ENCODE measurements at places on chromosomes 6 and 20.

DNA sequence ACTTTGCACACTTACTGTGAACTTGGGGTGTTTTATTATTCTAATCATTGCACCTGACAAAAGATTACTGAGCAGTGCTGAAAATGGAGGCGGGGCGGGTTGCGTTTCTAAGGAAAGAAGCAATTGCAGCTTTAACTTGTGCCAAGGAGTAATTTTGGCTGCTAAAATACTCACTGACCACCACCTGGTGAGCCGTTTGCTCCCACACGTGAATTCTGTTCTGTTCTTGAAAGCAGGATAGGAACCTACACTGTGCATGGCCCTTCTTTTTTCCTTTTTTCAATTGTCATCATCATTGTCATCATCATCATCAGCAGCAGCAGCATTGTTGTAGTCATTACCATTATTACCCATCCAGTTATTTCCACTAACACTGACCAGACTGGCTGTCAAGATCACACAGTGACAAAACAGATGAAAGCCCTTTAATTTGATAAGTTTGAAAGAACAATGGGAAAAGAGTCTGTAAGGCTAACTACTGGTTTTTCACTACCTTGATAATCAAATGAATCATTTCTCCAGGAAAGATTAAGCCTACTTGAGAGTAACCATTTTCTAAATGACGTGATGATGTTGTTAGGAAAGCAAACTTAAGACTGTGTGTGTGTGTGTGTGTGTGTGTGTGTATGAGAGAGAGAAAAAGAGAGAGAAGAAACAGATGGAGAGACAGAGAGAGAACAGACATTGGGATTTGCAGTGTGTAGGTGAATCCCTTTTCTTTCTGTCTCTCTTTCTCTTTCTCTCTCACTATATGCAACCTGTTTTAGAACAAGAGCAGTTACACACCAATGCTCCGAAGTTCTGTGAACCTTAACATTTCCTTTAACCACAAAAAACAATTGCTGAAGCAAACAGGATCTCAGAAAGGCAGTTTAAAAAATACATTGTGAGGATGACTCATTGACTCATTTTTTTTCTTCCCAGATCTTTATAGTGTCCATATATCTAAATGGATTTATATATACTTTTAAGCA is 3.8 kb downstream of the RIPOR2 start:
- DNase-seq, result no peak

GRCh38 chr6:52671676-52672075 is 763 bp downstream of the TMEM14A start:
- DNase-seq, result no peak

DNA sequence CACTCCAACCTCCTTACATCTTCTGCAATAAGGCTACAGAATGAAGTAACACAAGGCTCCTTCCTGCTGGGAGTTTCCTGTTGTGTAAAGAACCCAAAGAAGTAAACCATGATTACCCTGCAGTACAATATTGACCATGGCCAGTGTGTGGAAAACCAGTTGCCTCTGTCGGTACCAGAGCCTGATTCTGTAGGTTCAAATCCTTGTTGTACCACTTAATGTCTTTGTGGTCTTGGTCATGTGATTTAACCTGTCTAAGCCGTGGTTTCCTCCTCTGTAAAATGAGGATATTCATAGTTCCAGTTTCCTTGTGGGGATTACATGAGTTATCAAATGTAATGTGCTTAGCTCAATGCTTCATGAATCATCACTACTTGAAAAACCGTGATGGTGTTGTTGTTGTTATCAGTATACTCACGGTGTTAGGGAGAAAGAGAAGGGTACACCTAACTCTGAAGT is 60.3 kb upstream of the PRELID3B start:
- no peak for DNase-seq

DNA sequence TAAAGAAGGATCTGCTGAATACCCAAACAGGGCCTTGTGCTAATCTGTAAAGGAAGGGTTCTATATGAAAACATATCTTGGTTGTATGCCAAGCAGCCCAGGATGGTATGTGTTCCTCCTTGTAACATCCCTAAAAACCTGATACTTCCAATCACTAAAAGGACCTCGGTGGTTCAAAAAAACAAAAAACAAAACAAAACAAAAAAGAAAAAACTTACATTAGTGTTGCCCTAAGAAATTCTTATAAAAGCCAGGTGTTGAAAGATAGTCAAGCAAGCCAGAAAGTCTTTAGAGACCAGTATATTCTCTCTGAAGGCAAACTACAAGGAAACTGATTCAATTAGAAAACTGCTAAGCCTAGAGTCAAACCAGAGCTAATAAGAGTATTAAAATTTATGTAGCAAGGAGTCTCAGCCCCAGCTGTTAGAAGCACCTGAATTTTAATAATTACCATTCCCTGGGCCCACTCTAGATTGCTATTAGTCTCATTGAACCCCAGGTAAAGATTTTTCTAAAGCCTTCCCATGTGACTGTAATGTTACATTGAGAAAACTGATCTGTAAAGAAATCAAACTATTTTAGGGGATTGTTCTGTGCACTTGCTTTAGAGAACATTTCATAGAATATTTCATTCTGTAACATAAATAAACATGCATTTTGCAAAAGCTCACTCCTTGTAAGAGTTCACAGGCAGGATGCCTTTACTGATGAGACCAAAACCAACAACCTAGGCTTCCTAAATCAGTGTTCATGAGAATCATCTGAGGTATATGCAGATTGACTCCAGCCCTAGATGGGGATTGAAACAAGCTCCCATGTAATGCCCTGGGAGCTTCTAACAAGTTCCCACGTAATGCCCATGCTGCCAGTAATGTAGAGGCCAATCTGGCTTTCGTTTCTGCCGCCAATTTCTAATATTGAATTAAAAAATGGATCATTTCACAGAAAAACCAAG is 95.2 kb upstream of the BTN3A2 start:
- no peak for DNase-seq

GRCh38 chr20:2283706-2284423 is 11.9 kb upstream of the TGM3 start:
- no peak for DNase-seq

GRCh38 chr6:3962291-3963280 is 113.4 kb downstream of the FAM50B start:
- no peak for DNase-seq
